ENCODE measurements at places on chromosomes 11 and 22.

- no peak for DNase-seq
These were observed 24.4 kb downstream of the QSER1 start for GRCh38 chr11:32916994-32917393.

- DNase-seq = no peak
These were observed 71.4 kb downstream of the PIWIL3 start for GRCh38 chr22:24703101-24703500.

GRCh38 chr11:132589791-132590190, 942.5 kb downstream of the OPCML start:
- DNase-seq = no peak

DNA sequence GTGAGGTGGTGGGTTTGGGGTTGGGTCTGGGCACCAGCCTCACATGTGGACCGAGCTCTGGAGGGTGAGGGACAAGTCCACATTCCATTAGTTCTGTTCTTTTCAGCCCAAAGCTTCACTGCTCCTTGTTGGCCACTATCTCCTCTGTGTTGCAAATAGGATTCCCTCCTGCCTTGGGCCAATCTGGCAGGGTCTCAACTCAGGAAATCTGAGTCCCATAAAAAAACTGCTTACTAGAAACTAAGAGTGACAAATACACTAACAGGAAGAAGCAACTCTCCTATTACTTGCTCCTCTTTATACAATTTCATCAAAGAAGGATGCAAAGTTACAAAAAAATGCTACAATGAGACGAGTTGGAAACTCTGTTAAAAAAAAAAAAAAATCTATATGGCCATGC, 66.2 kb upstream of the CSNK1E start:
- DNase-seq = no peak

DNA sequence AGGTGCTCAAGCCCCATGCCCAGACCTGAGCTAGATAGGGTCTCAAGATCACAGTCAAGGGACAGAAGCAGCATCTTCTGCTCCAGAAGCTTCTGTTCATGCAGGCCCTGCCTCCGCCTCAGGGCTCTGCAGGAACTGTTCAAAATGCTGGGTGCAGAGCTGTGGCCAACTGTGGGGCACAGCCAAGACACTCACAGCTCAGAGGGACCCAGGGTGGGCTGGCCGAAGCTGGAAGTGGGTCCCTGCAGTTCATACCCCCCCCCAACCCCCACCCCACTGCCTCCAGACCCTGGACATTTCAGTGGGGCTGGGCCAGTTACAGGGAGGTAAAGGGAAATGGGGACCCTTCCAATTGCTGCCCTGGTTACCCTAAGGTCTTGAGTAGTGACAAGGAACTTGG, 129.0 kb downstream of the CRYBB2 start:
- no peak for DNase-seq

- DNase-seq = no peak
These were observed 974 bp downstream of the ANAPC15 start for GRCh38 chr11:72111300-72112142.

DNA sequence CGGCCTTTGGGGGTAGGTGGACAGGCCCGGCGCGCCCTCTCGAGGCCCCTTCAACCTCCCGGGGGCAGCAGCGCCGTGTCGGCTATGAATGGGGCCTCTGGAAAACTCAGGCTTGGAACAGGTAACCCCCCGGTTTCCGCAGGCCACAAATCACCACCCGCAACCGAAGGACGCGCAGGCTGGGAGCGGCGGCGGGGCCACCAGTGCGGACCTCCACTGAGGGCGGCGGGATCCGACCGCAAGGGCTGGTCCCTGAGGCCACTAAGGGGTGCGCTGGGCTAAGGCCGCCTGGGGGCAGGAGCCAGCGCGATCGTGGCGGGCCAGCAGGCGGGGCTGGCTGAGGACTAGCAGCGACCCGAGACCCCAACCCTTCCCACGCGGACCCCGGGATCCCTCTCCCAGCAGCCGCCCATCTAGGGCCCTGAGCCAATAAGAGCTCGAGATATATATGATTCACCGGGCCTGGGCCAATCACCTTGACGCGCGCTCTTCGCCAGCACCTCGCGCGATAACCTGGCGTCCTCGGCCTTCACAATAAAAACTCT, 609 bp upstream of the ATF4 start:
- DNase-seq = no peak

DNA sequence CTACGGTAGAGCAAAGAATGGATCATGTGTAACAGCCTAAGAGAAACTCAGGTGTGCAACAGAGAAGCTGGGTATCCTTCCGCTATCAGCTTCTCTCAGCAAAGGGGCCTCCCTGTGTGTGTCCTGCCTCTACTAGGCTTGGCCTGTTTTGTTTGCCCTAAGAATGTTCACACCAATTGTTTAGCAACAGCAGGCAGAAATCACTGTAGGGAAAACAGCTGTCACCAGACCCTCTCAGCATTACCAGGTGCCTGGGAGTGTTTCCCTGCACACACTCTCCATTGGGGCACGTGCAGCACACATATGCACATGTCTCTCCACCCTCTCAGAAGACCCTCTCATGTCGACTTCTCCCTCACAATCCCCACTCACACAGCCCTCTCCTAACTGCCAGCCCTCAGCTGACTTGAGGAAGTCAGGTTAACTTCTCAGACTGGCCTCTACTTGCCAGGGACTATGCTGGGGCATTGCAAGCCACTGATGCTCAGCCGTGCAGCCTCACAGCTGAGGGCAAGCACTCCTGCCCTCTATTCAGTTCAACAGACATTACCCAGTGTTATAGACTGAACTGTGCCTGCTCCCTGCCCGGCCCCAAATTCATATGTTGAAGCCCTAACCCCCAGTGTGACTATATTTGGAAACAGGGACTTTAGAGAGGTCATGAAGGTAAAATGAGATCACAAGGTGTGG, 97.6 kb downstream of the TRIM29 start:
- no peak for DNase-seq

- DNase-seq = no peak
These were observed 97.2 kb downstream of the PIWIL4 start for GRCh38 chr11:94664346-94664745.

DNA sequence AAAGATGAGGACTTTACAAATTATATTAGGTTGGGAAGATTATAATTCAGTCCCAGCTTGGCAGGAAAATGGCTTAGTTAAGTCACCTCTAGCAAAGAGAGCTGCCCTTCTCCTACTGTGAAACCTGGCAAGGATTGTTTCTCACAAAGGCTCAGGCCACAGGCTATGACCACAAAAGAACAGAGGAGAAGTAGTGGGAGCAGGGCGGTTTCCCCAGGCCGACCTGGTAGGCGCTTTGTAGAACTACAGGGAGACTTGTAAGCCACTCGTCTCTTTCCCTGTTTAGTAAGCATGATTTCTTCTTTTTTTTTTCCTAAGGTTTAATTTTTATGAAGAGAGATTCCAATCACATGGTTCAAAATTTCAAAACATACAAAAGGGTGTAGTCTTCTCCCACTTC, 4.6 kb downstream of the SNAP29 start:
- no peak for DNase-seq

DNA sequence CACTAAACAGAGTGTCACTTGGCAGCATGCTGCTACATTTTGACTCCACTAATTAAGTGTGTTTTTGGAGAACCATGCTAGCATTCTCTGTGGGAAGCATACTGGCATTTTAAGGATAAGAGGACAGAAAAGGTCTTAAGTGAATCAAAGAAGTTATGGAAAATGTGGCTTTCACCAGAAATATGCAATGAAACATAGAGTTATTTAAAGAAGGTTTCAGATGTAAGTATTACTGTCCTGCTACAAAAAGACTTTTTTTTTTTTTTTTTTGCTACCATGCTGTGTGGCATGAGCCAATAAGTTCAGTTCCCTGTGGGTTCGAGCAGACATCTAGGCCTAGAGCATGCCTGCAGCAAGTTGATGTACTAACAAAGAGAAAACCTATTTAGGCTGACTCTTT, 187.6 kb downstream of the MSANTD4 start:
- DNase-seq = no peak

DNA sequence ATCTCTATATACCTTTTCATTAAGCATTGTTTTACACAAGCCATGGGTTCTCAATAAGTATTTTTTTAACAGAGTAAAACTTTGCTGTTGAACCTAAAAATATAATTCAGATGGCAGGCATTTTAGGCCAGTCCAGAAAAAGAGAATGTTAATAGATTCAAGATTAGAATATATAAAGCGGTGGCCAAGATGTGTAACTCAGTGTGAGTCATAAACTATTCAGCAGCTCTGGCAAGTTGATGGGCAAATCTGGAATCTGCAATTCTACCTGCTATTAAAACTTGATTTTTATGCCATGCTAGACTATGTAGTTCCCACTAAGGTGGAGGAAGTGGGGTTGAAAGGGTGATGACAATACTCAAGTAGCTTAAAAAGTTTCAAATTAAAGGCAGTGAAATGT, 45.4 kb downstream of the CASP12 start:
- no peak for DNase-seq

DNA sequence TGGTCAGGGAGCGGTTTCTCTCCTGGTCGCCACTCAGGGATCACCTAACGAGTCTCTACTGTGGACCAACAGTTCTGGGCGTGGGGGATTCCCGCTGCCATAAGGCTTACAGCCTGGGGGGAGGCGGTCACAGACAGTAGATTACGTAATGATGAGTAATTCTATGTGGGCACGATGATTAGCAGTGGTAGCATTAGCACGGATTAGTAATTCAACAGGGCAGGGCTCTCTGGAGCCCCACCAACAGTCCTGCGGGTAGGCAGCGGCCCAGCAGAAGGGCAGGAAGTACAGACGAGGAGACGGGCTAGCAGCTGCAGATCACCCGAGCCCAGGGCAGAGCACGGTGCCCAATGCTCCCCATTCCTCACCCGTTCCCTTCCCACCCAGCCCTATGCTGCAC, 3.6 kb downstream of the SHISAL1 start:
- no peak for DNase-seq

GRCh38 chr22:48807155-48807554, 1020.5 kb downstream of the BRD1 start:
- no peak for DNase-seq

DNA sequence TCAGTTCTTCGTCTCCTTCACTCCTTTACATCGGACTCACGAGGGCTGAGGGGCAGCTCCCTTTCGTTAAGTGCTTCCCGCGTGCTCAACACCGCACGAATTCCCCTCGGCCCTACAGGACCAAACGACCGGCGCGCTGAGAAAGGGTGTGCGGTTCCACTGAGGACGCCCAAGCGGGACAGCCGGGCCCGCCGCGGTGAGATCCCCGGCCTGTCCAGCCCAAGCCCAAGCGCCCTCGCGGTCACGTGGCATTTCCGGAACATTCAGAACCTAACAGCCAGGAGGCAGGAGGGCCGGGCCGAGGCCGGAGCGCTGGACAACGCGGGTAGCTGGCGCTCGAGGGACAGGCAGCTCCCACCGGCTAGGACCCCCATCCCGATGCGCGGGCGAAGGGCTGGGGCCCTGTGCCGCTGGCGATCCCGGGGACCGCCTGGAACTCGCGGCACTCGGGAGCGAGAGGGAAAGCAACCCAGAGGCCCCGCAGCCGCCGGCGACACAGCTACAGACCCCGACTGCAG, 737 bp upstream of the STIP1 start:
- no peak for DNase-seq

Data from activated naive CD4-positive, alpha-beta T cell (primary cell).